ENCODE measurements at places on chromosomes 7 and 10.
A peak's percentile ranks its signal among the peaks of the same experiment; 100 is the strongest.

- DNase-seq = no peak
Observed at GRCh38 chr7:5424749-5425506, 1.3 kb upstream of the TNRC18 start.

GRCh38 chr10:20931156-20931795, 34.2 kb upstream of the NEBL start:
- DNase-seq = no peak

DNA sequence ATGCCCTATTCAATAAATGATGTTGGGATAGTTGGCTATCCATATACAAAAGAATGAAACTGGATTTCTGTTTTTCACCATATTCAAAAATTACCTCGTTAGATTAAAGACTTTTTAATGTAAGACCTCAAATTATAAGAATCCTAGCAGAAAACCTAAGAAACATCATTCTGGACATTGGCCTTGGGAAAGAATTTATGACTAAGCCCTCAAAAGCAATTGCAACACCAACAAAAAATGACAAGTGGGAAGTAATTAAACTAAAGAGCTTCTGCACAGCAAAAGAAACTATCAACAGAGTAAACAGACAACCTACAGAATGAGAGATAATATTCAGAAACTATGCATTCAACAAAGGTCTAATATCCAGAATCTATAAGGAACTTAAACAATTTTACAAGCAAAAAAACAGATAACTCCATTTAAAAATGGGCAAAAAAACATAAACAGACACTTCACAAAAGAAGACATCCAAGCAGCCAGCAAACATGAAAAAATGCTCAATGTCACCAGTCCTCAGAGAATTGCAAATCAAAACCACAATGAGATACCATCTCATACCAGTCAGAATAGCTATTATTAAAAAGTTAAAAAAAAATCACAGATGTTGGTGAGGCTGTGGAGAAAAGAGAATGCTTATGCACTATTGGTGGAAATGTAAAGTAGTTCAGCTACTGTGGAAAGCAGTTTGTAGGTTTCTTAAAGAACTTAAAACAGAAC, 309.8 kb downstream of the AHR start:
- no peak for DNase-seq

DNA sequence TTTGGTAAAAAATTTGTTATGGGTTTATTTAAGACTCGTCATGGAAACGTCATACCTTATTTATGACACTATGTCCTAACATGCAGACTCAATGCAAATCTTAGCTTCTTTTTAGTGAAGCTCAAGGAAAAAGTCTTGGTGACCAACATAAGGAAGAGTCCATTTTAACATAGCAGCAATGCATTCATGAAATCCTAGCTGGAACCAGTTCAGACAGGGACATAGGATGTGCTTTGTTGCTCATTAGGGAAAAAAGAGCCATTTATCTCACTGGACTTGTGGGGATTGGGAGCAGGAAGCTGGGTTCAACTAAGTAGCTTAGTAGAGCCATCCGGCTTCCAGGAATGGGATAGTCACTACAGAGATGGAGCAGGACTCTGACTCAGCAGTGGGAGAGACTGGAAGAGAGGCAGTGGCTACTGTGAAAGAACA, 100.7 kb upstream of the DKK1 start:
- no peak for DNase-seq

- no peak for DNase-seq
Observed at GRCh38 chr10:109941236-109941862, 18.0 kb upstream of the XPNPEP1 start.

GRCh38 chr10:29496341-29497162, 138.2 kb downstream of the SVIL start:
- peak; percentile 36 for DNase-seq

- peak; percentile 36 for DNase-seq
Observed at GRCh38 chr7:98202367-98203195, 8.7 kb upstream of the BHLHA15 start.

GRCh38 chr10:132538790-132539421, 1.3 kb downstream of the INPP5A start:
- no peak for DNase-seq

DNA sequence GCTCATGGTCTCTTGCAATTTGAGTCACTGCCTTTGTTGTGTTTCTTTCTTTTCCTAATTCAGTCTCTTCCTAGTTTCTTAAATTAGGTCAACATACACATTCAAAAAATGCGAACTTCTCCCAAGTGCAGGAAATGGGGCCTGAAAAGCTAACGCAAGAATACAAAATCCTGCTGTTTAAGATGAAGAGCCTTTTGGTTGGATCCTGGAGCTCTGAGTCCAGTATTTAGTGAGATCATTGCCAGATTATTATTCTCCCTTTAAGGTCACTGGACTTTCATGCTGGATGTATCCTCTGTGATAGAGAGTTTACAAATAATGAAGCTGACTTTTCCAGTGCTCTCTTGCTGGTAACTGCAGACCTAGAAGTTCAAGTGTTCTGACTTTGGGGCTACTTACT, 401.9 kb upstream of the MKI67 start:
- DNase-seq = no peak

- no peak for DNase-seq
Observed at GRCh38 chr7:151195616-151196450, 8.8 kb upstream of the ASB10 start.

- no peak for DNase-seq
Observed at GRCh38 chr10:12130237-12130872, 878 bp downstream of the SEC61A2 start.

DNA sequence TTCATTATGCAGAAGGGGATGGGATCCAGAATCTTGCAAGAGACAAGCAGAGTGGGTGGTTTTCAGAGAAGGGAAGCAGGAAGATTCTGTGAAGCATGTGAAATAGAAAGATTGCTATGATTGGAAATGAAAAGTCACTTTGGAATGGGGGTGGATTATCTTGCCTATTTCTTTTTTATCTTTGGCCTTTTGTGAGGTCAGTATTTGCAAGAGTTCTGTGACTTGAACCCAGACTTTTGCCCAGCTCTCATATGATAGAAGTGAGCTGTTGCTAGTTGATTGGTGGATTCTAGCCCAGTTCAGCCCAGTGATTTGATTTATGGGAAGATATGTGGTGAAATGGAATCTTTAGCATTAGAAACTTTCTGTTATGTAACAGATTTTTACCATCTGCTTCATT, 17.1 kb downstream of the ENTPD7 start:
- no peak for DNase-seq

DNA sequence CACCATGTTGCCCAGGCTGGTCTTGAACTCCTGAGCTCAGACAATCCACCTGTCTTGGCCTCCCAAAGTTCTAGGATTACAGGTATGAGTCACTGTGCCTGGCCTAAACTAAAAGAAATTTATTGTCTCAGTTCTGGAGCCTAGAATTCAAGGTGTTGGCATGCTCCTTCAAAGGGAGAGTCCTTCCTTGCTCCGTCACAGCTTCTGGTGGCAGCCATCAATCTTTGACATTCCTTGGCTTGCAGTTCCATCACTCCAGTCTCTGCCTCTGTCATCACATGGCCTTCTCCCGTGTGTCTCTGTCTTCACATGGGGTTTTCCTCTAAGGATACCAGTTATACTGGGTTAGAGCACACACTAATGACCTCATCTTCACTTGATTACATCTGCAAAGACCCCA, 55.5 kb downstream of the DNAJC12 start:
- DNase-seq = no peak

- no peak for DNase-seq
Observed at GRCh38 chr7:149181450-149181790, 13.9 kb upstream of the ZNF282 start.

DNA sequence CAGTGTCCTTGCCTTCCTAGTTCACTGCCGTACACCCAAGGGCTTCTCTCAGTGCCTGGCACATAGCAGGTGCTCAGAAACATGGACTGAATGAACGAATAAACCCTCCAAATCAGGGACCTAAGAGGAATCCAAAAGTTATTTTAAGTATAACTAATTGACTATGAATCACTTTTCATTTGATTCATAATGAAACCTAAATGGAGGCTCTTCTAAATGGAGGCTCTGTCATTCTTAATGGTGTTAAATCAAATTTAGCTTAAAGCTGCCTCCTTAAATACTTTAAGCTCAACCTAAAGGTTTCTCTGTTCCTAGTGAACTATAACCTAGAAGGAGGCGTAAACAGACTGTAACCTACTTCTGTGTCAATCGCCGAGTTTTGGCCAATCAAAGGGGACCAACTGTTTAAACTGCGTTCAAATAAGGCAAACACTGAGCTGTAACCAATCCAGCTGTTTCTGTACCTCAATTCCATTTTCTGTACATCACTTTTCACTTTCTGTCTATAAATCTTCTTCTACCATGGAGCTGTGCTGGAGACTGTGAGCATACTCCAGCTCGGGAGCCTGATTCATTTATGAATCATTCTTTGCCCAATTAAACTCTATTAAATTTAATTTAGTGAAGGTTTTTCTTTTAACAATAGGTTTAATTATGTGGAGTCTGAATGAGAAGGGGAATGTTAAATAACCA, 11.0 kb downstream of the PYROXD2 start:
- no peak for DNase-seq
